ENCODE measurements at places on chromosomes 1 and 21. TPM values are rescaled to one million over a fixed set of nuclear protein-coding genes. Genes with fewer than 3 reads are reported as not detected.

The HP1BP3 gene
- 158 TPM for total RNA-seq

The HES5 gene
- 1.2 TPM for total RNA-seq

The KLF17 gene
- total RNA-seq: 0.26 TPM

The NIBAN1 gene
- total RNA-seq: 18.8 TPM

The ACTL8 gene
- not detected for total RNA-seq

The LCE2C gene
- not detected for total RNA-seq

All from left lung (tissue), 14 donors.